ENCODE measurements at places on chromosomes 1 and 21. TPM values are rescaled to one million over a fixed set of nuclear protein-coding genes. Genes with fewer than 3 reads are reported as not detected.
A peak's percentile ranks its signal among the peaks of the same experiment; 100 is the strongest.

GPR153 gene
- 5.8 TPM for total RNA-seq

PYHIN1 gene
- total RNA-seq = not detected

CLDN17 gene
- not detected for total RNA-seq

EPHA2 gene
- total RNA-seq = 38.5 TPM

FAM163A gene
- total RNA-seq = not detected

CLCA1 gene
- total RNA-seq = not detected

ENTREP3 gene
- total RNA-seq = 42.8 TPM

HLX gene
- total RNA-seq = 0.62 TPM

BMP8B gene
- total RNA-seq = 0.07 TPM

- no peak for DNase-seq
These were observed 34.9 kb downstream of the ECE1 start for GRCh38 chr1:21255284-21255942.

DNA sequence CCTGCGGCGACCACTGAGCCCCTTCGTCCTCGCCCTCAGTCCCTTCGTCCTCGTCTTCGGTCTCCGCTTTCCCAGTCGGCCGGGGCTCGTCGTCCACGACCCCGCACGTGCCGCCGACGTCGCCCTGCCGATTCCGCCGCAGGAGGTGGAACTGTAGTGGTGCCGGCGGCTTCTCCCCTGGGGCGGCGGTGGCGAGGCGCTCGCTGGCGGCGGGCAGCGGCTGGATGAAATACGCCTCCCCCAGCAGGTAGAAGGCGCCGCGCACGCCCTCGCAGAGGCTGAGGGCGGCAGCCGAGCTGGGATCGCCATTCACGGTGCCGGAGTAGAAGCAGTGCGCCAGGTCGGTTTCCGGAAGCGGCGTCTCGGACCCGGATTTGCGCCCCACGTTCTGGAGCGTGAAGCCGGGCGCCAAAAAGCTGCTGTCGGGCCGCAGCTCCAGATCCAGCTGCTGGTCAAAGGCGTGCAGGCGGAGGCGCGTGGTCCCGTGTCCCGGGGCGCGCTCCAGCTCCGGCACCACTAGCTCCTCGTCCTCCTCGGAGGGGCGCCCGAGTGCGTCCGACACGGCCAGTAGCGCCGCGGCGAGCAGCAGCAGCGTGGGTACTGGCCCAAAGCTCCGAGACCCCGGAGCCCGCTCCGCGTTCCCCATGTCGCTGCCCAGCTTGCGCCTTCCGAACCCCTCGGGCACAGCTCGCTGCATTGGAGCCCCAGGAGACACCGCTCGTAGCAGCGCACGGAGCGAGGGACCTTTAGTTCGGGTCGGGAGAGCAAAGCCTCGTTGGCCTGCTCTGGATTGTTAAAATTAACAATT is 747 bp downstream of the ADAMTS1 start:
- DNase-seq = no peak

GRCh38 chr21:40372506-40372905 is 474.5 kb downstream of the DSCAM start:
- DNase-seq = no peak

DNA sequence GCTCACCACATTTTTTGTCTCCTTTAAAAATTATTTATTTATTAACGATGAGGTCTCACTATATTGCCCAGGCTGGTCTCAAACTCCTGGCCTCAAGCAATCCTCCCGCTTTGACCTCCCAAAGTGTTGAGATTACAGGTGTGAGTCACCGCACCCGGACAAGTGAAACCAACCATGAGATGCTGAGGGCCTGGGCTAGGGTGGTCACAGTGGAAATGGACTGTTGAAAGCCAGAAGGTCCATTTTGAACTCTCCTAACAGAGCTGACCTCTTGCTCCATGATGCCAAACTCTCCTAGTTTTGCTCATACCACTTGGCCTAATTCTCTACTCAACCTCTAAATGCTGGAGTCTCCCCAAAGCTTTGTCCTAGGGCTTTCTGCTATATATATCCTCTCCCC is 109.1 kb downstream of the SLC45A1 start:
- DNase-seq = no peak

DNA sequence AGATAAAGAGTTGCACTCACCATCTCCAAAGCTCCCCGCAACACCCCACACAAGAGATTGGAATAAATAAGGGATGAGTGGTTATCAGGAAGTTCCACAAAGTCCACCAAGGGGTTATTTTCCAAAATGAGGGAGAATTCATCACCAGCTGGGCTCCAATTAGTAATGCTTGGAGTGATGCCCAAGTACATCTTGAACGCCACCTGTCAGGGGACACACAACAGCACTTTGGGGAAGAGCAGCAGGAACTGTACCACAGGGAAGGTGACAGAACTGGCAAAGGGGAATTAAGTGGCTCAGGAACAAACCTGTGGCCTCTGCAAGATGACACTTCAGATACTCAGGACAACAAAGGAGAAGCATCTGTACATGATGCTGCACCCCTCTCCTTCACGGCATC is 11.5 kb downstream of the TRAPPC3 start:
- DNase-seq = no peak

DNA sequence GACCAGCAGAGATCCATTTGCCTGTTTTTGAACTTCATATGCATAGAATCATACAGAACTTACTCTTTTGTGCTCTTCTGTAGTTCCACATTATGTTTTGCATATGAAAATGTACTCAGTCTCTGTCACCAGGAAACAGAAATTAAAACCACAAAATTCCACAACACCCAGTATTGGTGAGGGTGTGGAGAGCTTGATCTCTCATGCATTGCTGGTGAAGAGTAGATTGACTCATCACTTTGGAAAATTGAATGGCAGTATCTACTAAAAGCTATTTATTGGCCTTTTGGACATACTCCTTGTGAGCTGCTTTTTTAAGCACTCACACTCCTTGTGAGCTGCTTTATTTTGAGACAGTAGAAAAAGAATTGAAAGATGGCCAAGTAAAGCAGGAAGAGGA is 43.3 kb downstream of the VTCN1 start:
- DNase-seq = no peak

DNA sequence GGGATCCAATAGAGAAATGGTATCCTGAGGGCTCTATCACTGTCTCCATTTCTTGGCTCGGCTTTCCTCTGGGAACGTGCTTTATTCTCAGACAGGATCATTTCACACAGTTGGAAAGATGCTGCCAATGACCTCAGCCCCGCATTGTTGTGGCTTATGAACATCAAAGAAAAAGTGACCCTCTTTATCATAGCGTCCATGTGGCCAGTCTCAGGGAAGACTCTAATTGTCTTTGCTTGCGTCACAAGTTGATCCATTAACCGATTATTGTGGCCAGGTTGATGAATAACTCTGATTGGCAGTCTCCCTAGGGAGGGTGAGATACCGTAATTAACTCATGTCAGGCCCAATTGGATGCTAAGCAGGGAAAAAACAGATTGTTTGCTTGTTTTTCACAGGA is 10.4 kb upstream of the TMEM9 start:
- no peak for DNase-seq

DNA sequence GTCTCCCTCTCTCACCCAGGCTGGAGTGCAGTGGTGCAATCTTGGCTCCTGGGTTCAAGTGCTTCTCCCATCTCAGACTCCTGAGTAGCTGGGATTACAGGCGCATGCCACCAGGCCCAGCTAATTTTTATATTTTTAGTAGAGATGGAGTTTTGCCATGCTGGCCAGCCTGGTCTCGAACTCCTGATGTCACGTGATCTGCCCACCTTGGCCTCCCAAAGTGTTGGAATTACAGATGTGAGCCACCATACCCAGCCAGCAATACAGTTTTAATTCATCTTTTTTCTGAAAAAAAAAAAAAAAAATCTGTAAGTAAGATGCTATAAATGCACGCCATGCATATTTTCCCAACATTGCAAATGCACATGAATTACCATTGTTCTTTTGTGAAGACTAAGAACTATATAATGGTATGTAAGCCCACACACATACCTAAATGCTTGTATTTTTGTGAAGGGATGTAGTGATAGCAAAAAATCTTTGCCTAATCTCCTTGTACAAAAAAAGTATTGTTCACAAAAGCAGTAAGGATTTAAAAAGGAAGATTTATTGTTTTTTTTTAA is 8.0 kb downstream of the LAMC2 start:
- no peak for DNase-seq

DNA sequence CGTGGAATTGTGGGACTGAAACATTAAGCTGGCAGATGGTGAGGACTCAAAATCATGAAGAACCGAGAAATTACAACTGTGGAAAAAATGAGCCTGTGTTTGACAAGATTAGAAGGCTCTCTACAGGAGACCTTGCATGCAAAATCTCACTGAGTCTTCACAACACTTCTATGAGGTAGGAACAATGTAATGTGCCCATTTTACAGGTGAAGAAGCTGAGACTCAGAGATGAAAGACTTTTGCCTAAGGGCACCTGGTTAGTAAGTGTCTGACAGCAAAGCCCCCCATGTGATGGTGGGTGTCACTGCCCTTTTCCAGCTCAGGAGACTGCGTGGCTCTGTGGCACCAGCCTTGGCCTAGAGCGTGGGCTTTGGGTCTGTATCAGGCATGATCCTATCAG is 21.0 kb downstream of the OPRD1 start:
- DNase-seq = no peak

- no peak for DNase-seq
These were observed at the start of gene RAB25 for GRCh38 chr1:156060937-156061636. RAB25 (plus strand) TSS chr1:156061160; CDS start chr1:156061401, 241 bp downstream.

DNA sequence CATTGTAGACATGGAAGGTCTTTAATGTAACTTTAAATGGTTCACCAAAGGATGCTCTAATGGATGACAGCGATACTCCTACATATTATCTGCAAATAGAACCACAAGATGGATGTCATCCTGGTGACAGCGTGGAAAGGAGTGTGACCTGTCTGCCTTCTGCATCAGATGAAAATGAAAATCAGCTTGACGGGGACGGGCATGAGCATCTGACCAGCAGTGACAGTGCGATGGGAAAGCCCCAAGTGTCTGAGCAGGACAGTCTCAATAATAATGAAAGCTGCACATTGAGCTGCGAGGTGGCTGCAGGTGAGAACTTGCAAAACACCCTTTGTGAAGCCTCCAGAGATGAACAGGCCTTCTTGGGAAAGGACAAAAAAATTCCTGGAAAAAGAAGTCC is 25.2 kb downstream of the CNST start:
- no peak for DNase-seq

- no peak for DNase-seq
These were observed 3.7 kb upstream of the PMVK start for GRCh38 chr1:154940213-154940560.

DNA sequence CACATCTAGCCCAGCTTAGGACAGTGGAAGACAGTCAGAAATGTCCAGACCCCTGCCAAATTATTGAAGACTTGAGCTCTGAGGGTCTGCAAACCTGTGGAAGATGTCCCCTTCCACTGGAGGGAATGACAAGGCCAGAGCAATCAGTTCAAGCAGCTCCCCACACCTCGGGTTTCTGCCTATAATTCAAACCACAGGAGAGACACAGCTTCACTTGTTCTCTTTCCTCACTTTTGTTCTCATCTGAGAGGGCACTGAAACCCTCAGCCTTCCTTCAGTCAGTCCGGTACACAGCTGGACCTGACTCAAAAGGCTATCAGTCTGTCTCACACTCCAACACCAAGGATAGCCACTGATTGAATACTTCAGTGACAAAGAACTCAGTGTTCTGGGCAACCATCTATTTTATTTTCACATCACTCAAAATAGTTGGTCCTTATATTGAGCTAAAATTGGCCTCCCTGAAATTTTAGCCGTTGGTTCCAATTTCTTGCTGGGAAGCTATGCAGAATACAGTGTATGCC is 70.1 kb downstream of the TENT5C start:
- DNase-seq = no peak

- DNase-seq = no peak
These were observed 2.1 kb upstream of the RGS1 start for GRCh38 chr1:192573499-192573898.

- DNase-seq = no peak
These were observed 14.9 kb upstream of the IFNLR1 start for GRCh38 chr1:24201941-24202440.

DNA sequence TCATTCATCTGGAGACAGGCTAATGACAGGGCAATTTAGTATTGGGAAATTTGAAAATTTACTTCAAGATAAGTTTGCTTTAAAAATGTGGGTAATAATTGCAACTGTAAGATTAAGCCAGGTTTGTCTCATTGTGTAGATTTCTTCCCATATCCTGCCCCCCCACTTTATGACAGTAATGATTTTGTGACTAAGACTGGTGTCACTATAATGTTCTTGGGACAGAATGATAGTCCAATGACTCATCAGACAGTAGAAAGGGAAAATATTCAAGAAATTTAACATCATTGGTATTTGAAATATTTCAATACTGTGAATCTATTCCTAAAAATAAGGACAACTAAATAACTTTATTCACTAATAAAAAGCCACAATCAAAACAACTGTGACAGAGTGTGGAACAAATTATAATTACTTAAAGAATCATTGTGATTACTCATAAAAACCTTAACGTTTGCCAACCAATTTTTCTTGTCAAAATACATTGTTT is 36.7 kb downstream of the FH start:
- DNase-seq = no peak

GRCh38 chr1:74222701-74223100 is 12.5 kb upstream of the TNNI3K start:
- no peak for DNase-seq

DNA sequence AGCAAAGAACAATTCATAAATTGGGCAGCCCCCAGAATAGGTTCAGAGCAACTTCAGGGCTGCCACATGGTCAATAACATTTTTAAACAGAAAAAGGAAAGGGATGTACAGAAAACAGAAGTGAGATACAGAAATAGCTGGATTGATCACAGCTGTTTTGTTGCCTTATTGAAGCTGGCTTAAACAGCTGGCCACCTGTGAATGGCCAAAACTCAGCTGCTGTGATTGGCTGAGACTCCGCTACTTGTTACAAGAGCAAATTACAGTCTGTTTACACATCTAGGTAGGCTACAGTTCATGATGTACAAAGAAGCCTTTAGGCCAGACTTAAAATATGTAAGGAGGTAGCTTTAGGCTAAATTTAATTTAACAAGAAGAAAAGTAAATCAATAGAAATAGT is 11.6 kb upstream of the IFNAR1 start:
- no peak for DNase-seq

DNA sequence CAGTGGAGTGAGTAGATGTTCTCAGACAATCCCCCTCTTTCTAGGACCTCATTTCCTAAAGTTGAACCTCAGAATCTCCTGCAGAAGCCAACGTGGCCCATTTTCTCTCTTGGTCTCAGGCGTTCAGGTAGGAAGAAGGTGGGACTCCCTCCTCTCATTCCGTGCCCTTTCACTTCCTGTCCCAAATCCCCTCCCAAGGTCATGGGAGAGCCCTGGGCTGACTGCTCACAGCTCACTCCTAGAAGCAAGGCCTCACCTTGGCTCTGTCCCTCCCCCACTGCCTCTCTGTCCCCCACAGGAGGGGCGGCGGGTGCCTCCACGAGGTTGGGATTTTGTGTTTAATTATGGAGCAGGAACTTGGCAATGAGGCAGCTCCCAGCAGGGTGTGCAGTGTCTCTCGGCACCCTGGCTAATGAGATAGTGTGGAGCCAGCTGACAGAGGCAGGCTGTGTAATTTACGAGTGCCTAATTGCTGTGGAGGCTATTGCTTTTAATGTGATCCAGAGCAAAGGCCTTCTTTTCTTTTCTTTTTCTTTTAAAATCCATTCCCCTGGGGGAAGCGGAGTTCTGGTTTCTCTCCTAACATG is 9.1 kb upstream of the CDK18 start:
- DNase-seq = no peak

- DNase-seq = peak; percentile 88
These were observed 5.9 kb upstream of the PLEKHG5 start for GRCh38 chr1:6497215-6497866.

- DNase-seq = no peak
These were observed 57.0 kb downstream of the HIVEP3 start for GRCh38 chr1:41861535-41862383.

GRCh38 chr1:237012788-237013383 is 8.6 kb upstream of the MT1HL1 start:
- DNase-seq = no peak

Measured in chondrocyte (in vitro differentiated cells).